ENCODE measurements at places on chromosomes 2 and 18. TPM values are rescaled to one million over a fixed set of nuclear protein-coding genes. Genes with fewer than 3 reads are reported as not detected.

DNA sequence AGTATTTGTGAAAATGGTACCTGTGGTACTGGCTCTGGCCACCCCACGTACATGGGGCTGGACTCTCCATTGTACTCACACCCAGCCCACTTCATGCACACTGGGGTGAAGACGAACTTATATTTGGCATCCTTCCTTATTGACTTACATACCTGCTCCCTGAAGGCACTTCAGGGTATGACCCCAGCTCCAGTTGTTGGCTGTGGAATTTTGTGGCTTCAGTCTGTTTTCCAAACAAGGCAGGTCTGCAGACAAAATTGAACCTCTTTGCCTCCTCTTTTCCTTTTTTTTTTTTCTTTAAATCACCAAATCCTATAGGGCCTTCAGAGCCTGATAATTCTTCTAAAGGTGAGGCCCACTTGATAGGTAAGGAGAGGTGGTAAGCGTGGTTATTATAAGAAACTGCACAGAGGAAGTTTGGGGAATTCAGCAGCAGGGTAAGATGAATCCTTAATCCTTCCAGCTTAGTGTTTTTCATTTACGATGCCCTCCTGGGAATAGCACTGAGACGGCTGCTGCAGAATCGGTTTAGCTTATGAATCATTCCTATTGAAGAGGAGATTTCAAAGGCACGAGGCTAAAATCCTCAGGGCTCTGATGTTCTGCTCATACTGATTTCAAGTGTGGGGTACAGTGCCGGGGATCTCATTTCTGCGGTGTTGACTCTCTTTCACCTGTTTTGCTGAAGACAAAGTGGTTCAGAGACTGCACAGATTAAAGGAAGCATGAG is 55.2 kb downstream of the KIF5C start:
- DNase-seq = no peak

DNA sequence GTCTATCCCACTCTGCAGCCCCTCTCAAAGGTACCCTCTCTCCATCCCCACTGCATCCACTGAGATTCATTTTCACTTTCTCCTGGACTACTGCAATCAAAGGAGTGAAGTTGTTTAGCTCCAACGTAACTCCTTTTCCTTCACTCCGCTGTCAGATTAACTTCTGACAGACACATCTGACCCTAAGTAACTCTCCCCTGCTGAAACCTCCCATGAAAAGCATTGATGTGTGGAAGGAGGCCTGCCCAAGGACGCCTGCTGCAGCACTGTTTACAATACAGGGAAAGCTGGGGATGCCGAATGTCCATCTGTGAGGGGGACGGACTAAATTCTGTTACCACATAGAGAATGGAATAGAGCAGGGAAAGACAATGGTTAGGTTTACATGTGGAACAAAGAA is 114.8 kb downstream of the TMEM163 start:
- no peak for DNase-seq

DNA sequence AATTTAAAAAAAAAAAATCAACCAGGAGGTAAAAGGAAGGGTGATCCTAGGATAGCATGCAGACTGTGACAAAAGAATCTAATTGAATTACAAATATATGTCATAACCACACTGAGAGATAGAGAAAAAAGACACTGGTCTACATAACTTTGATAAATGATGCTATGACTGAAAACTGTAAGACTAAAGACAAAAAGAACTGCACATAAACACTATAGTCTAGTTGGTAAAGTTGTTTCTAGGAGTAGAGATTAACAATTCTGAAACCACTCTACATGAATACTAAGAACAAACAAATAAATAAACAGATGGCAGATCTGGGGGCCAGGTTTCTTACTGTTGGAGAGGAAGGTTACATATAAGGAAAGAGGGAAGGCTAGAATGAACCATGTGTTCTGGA is 14.6 kb upstream of the CHAC2 start:
- DNase-seq = no peak

- DNase-seq = no peak
Measured at GRCh38 chr2:17093712-17094111, 424.5 kb downstream of the RAD51AP2 start.

GRCh38 chr2:134218930-134219658 is 34.8 kb upstream of the MGAT5 start:
- DNase-seq = peak; percentile 58

DNA sequence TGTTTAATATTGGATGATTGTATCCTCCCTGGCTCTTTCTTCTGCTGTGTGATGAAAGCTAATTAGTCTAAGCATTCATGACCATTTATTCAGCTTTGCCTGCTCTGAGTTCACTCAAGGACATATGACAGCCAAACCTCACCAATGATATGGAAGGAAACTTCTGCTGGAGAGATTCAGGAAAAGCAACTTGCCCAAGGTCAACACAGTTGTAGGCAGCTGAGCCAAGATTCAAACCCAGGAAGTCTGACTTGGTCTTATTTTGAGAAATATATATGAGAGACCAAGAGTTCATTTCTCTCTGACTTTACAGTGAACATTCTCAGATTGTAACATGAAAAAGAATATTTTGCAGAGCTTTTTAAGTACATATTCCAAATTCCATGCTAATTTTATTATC is 1588.5 kb upstream of the PIK3C3 start:
- no peak for DNase-seq

DNA sequence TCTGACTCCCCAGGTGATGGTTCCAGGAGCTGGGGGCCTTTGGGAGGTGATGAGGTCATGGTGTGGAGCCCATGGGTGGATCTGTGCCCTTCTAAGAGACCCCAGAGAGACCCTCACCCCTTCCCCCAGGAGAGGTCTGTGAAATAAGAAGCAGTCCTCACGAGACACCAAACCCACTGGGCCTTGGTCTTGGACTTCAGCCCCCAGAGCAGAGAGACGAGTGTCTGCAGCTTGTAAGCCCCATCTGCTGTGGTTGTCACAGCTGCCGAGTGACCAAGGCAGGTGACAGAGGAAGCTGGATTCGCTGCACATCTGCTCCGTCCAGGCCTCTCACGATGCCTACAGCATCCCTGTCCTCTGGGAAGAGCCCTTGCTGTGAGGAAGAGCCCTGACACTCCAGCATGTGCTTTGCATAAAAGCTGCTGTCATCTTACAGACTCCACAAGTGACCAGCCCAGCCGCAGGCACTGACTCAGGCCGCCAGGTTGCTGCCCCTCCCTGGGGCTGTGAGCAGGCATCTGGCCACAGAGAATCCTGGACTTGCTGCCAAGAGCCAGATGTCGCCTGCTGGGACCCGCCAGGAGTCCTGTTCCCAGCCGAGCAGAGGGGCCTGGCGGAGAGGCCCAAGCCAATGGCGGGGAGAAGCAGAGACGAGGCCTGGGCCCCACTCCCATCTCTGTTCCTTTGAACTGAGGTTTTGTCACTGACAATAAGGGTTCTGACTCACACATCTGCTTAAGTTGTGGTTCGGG is 150.8 kb downstream of the PXDN start:
- peak; percentile 79 for DNase-seq

Gene FLACC1
- total RNA-seq = not detected

DNA sequence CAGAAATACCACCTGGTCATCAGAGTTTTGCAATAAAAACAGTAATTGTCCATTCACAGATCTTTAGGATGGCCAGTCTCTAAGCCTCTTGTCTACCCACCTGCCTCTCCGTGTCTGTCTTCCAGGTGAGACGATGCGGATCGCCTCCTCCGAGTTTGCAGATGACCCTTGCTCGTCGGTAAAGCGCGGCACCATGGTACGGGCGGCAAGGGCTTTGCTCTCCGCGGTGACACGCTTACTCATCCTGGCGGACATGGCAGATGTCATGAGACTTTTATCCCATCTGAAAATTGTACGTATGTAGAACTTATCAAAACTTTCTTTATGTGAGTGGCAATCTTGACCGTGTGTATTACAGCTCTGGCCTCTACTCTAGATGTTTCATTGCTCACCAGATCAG is 345.0 kb downstream of the CTNNA2 start:
- DNase-seq = no peak

GRCh38 chr2:113700186-113700841 is 56.1 kb downstream of the SLC35F5 start:
- DNase-seq = peak; percentile 55

GRCh38 chr2:175811971-175812370 is 190.1 kb downstream of the LNPK start:
- no peak for DNase-seq

DNA sequence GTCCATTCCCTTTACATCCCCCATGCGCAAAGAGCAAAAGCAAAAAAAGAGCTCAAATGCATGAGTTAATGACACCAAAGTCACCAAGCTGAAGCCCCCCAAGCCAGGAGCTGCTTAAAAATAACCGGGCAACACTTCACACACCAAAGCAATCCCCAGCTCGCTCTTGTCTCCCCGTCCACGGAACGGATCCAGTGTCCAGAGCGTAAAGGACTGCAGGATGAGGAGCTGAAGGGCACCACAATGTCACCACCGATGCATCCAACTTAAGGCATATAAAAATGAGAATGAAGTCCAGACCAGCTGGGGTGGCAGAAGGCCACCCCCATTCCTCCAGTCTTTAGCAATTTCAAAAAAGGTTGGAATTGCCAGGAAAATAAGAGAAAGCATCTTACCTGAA is 8.7 kb downstream of the SMAD7 start:
- no peak for DNase-seq

Gene ITPRIPL1
- total RNA-seq = 7.7 TPM

DNA sequence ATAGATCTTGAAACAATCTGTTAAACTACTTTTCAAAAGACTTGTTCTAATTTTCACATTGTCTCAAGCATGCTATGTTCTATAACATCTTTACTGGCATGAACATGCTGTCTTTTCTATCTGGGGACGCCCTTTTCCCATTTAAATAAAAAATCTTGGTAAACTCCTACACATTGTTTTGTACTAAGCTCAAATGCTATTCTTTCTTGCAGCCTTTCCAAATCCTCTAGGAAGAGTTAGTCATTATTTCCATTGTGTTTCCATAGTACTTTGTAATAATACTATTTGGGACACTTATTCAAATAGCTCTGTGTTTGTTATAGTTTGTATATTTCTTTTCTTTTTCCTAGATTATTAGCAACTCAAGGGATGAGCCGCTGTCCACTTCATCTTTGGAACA is 828.6 kb upstream of the FSHR start:
- no peak for DNase-seq

- DNase-seq = peak; percentile 54
Measured at GRCh38 chr2:96533292-96534073, 3.1 kb upstream of the ARID5A start.

- no peak for DNase-seq
Measured at GRCh38 chr2:42856891-42857632, 64.7 kb upstream of the HAAO start.

- DNase-seq = no peak
Measured at GRCh38 chr2:191115391-191115790, 35.4 kb downstream of the STAT4 start.

Gene CCL20
- total RNA-seq = not detected

- no peak for DNase-seq
Measured at GRCh38 chr2:31012406-31012805, 125.8 kb downstream of the GALNT14 start.

DNA sequence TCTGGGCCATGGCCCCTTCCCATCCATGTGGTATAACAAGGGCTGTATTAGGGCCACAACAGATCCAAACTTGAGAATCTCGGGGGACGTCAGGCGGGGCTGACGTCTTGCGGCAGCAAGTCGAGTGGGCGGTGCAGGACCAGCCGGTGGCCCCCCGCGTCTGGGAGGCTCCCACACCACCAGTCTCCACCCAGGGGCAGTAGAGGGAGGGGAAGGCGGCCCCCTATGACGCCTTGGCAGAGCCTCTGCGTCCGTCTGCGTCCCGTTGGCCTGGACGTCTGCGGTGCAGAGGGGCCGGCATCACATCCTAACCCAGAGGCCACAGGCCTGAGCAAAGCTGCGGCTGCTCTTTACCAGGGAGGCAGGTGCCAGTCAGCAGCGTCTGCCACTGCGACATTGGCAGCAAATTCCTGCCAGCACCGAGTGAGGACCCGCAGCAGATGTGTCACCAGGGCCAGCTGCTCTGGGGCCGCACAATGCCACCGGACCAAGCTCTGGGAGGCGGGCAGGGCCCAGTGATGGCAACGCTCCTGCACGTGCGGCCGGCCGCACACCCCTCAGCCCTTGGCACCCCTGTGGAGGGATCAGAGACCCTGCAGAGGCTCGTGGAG is 73.8 kb downstream of the KCNG2 start:
- DNase-seq = peak; percentile 45
